ENCODE measurements at places on chromosomes 5 and 9. TPM values are rescaled to one million over a fixed set of nuclear protein-coding genes. Genes with fewer than 3 reads are reported as not detected.

The PFDN1 gene
- 63.2 TPM for total RNA-seq

The OLFM1 gene
- 23.3 TPM for total RNA-seq

The UTP15 gene
- 32.4 TPM for total RNA-seq

The CARD6 gene
- total RNA-seq, result not detected

The ZDHHC21 gene
- total RNA-seq, result 13.8 TPM

The SYNPO gene
- total RNA-seq, result 1.5 TPM

The TICAM2 gene
- 1.4 TPM for total RNA-seq

The RMI1 gene
- 37.6 TPM for total RNA-seq

The NTNG2 gene
- 2.4 TPM for total RNA-seq

The WDR36 gene
- total RNA-seq, result 31.0 TPM

The MZB1 gene
- total RNA-seq, result 0.25 TPM

The C8G gene
- 0.59 TPM for total RNA-seq

Measured in neural crest cell (in vitro differentiated cells).